ENCODE measurements at places on chromosomes 2 and 18.

- H3K4me3 ChIP-seq, result no peak overlapping the region
- no peak overlapping the region for H3K27ac ChIP-seq
- DNase-seq, result no peak
- peaks cover 3% of the 10 kb centered on the region for H3K4me1 ChIP-seq
Observed at GRCh38 chr18:6730416-6731221, 1.1 kb downstream of the ARHGAP28 start.

DNA sequence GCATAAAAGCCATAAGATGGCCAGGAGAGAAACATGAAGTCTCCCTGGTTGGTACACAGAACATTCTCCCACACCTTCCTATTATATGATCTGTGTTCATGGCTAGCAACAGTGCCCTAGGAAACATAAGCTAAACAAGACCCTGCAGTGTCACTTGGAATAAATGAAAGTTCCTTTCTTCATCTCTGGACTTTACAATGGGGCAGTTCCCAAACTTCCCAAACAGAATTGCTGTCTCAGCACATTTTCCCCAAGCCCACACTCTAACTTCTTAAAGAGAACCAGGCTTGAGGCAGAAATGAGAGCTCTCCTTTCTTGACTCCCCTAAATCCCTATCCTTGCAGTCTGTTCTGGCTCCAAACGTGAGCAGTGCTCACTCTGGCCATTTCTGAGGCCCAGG lies 173.2 kb upstream of the CREB1 start:
- no peak overlapping the region for H3K27ac ChIP-seq
- H3K36me3 ChIP-seq, result no peaks in the 10 kb centered on the region
- no peak overlapping the region for H3K4me3 ChIP-seq
- H3K27me3 ChIP-seq, result no peaks in the 10 kb centered on the region

GRCh38 chr2:23944527-23944926 lies 4.3 kb downstream of the UBXN2A start:
- no peaks in the 10 kb centered on the region for H3K27me3 ChIP-seq
- H3K4me3 ChIP-seq, result no peak overlapping the region
- H3K4me1 ChIP-seq, result peaks cover 18% of the 10 kb centered on the region

- DNase-seq, result no peak
- peaks cover 31% of the 10 kb centered on the region for H3K36me3 ChIP-seq
- H3K4me3 ChIP-seq, result no peak overlapping the region
- no peak overlapping the region for H3K27ac ChIP-seq
- H3K27me3 ChIP-seq, result no peaks in the 10 kb centered on the region
Observed at GRCh38 chr18:24112464-24112863, 26.4 kb upstream of the CABYR start.

GRCh38 chr2:75464348-75464946 lies 96.3 kb downstream of the EVA1A start:
- no peak overlapping the region for H3K4me3 ChIP-seq
- DNase-seq, result no peak
- peaks cover 23% of the 10 kb centered on the region for H3K27me3 ChIP-seq
- no peak overlapping the region for H3K27ac ChIP-seq

- no peak for DNase-seq
- no peak overlapping the region for H3K27ac ChIP-seq
- H3K36me3 ChIP-seq, result no peaks in the 10 kb centered on the region
- H3K4me1 ChIP-seq, result no peaks in the 10 kb centered on the region
- H3K27me3 ChIP-seq, result no peaks in the 10 kb centered on the region
Observed at GRCh38 chr2:1227274-1227900, 185.9 kb upstream of the TPO start.

DNA sequence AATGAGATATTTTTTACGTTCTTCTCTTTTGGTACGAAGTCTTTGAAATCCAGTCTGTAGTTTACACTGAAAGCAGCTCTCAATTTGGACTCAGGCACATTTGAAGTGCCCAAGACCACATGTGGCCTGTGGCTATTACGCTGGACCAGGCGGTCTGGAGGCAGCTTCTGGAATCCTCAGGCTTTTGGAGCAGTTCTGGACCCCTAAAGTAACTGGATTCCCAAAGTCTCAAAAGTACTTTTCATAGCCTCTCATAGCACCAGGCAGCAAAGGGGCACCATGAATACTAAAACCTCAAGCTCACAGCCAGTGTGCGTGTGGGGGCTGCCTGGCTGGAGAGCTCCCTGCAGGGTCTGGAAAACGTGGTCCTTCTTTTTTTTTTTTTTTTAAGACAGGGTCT lies 119.0 kb downstream of the SMAD7 start:
- H3K27me3 ChIP-seq, result no peaks in the 10 kb centered on the region
- H3K27ac ChIP-seq, result no peak overlapping the region
- H3K4me1 ChIP-seq, result peaks cover 48% of the 10 kb centered on the region
- no peak overlapping the region for H3K4me3 ChIP-seq
- H3K36me3 ChIP-seq, result peaks cover 5% of the 10 kb centered on the region
- DNase-seq, result no peak

DNA sequence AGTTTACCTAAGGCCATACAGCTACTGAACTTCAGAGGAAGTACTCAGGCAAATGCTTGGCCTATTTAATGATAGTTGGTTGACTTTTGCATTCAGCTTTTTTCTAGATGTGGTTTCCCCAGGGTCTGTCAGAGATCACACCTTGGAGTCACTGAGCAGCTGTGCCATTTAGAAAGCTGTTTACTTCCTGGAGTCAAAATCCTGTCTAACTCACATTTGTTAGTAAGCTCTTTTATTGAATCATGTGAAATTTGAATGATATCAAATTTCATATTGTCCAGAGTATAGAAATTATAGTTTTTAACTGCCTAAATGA lies 7.6 kb upstream of the TRIB2 start:
- peaks cover 10% of the 10 kb centered on the region for H3K36me3 ChIP-seq
- H3K4me3 ChIP-seq, result no peak overlapping the region
- H3K4me1 ChIP-seq, result peaks cover 34% of the 10 kb centered on the region
- no peak for DNase-seq
- no peak overlapping the region for H3K27ac ChIP-seq

DNA sequence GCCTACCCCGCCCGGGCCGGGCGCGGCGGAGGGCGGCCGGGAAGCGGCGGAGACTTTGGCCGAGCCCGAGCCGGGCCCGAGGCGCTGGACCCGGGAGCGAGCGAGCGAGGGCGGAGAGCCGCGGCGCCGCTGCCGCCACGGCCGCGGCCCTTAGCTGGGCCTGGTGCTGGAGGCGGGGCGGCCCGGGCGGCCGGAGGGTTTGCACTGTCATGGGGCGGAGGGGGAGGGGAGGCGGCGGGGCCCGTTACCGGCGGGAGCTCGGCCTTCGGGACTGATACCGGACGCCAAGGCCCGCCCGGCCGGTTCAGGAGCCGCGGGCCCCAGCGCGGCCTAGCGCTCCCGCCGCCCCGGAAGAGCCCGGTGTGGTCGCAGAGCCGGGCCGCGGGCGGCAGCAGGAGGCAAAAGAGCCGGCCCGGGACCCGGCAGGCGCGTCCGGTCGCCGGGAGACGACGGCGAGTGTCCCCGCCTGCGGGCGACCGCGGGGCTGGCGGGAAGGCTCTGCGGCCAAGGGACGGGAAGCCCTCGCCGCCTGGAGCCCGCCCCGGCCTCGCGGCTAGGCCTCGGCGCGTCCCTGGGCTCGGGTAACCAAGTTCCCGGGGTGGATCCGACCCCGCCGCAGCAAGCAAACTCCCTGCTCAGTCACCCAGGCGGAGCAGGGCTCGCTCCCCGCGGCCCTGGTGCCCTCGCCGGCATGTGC lies 697 bp downstream of the KCMF1 start:
- H3K27ac ChIP-seq, result peak overlapping the region; percentile 86
- peak overlapping the region; percentile 90 for H3K4me3 ChIP-seq
- DNase-seq, result peak; percentile 65
- peaks cover 42% of the 10 kb centered on the region for H3K4me1 ChIP-seq
- peaks cover 41% of the 10 kb centered on the region for H3K36me3 ChIP-seq

GRCh38 chr2:96218508-96219131 lies 10.0 kb upstream of the STARD7 start:
- no peak for DNase-seq
- H3K36me3 ChIP-seq, result no peaks in the 10 kb centered on the region
- no peak overlapping the region for H3K27ac ChIP-seq
- H3K4me1 ChIP-seq, result no peaks in the 10 kb centered on the region

DNA sequence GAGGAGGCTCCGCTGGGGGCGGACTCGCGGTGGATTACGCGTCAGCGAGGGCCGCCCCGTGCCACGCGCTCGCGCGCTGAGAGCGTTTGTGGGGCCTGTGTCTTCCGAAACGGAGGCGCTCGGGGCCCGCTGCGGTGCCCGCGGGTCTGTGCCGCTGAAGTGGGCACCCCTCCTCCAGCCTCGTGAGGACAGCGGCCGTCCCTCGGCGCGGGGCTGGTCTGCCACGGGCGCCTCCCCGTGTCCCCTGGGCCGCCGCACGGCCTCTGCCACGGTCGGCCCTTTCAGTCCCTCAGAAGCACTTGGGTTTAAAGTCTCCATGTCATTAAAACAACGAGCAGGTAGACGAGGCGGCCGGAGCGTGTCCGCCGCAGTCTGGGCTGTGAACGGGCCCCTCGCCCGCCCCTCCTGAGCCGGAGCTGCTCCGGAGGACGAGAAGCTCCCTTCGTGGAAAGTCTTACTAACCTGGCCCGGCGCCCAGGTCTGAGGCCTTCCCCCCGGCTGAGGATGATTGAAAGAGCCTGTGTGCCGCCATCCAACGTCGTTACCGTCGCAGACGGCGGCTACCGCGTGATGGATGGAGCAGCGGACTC lies 97.6 kb downstream of the NFATC1 start:
- no peak overlapping the region for H3K4me3 ChIP-seq
- H3K27me3 ChIP-seq, result no peaks in the 10 kb centered on the region
- peaks cover 6% of the 10 kb centered on the region for H3K4me1 ChIP-seq
- no peak overlapping the region for H3K27ac ChIP-seq
- peaks cover 60% of the 10 kb centered on the region for H3K36me3 ChIP-seq
- no peak for DNase-seq

GRCh38 chr2:69132960-69133590 lies 120.1 kb downstream of the ANTXR1 start:
- H3K4me1 ChIP-seq, result no peaks in the 10 kb centered on the region

- no peaks in the 10 kb centered on the region for H3K4me1 ChIP-seq
- H3K36me3 ChIP-seq, result no peaks in the 10 kb centered on the region
- no peak overlapping the region for H3K27ac ChIP-seq
- no peak for DNase-seq
- no peak overlapping the region for H3K4me3 ChIP-seq
Observed at GRCh38 chr2:109582928-109583895, 30.6 kb downstream of the SEPTIN10 start.

- peaks cover 7% of the 10 kb centered on the region for H3K4me1 ChIP-seq
- no peak for DNase-seq
- H3K27me3 ChIP-seq, result no peaks in the 10 kb centered on the region
- no peak overlapping the region for H3K27ac ChIP-seq
- H3K36me3 ChIP-seq, result peaks cover 41% of the 10 kb centered on the region
- no peak overlapping the region for H3K4me3 ChIP-seq
Observed at GRCh38 chr2:32456808-32457207, 100.0 kb downstream of the BIRC6 start.

GRCh38 chr2:240873805-240874714 lies 5.4 kb downstream of the AGXT start:
- no peaks in the 10 kb centered on the region for H3K4me1 ChIP-seq
- H3K27me3 ChIP-seq, result no peaks in the 10 kb centered on the region
- no peak overlapping the region for H3K27ac ChIP-seq
- H3K36me3 ChIP-seq, result no peaks in the 10 kb centered on the region

DNA sequence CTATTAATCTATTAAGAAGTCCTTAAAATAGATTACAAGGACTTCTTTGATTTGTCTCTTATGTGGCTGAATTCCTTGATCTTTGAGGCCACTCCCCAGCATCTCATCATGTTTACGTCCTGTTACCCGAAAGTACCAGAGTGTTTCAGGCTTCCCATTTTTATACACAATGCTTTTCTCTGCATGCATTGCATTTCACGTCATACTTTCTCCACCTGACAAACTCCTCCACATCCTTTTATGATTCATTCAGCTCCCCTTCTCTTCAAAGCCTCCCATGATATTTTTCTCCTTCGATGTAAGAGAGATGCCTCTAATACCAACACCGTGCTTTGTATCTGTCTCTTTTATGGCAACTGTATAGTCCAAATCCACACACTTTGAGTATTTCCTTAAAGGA lies 379.0 kb upstream of the CRIM1 start:
- no peak overlapping the region for H3K27ac ChIP-seq
- no peaks in the 10 kb centered on the region for H3K36me3 ChIP-seq
- no peak overlapping the region for H3K4me3 ChIP-seq
- H3K27me3 ChIP-seq, result peaks cover 7% of the 10 kb centered on the region
- no peak for DNase-seq

DNA sequence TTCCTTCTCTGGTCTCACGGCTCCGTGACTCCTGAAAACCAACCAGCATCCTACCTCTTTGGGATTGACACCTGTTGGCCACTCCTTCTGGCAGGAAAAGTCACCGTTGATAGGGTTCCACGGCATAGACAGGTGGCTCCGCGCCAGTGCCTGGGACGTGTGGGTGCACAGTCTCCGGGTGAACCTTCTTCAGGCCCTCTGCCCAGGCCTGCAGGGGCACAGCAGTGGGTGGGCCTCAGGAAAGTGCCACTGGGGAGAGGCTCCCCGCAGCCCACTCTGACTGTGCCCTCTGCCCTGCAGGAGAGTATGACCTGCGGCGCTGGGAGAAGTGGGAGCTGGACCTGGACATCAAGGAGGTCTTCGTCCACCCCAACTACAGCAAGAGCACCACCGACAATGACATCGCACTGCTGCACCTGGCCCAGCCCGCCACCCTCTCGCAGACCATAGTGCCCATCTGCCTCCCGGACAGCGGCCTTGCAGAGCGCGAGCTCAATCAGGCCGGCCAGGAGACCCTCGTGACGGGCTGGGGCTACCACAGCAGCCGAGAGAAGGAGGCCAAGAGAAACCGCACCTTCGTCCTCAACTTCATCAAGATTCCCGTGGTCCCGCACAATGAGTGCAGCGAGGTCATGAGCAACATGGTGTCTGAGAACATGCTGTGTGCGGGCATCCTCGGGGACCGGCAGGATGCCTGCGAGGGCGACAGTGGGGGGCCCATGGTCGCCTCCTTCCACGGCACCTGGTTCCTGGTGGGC lies 10.0 kb downstream of the PROC start:
- H3K36me3 ChIP-seq, result no peaks in the 10 kb centered on the region
- no peak for DNase-seq
- H3K27ac ChIP-seq, result no peak overlapping the region

GRCh38 chr2:227377467-227378351 lies 1.4 kb downstream of the TM4SF20 start:
- no peak overlapping the region for H3K4me3 ChIP-seq
- no peak overlapping the region for H3K27ac ChIP-seq
- H3K36me3 ChIP-seq, result no peaks in the 10 kb centered on the region
- DNase-seq, result no peak

DNA sequence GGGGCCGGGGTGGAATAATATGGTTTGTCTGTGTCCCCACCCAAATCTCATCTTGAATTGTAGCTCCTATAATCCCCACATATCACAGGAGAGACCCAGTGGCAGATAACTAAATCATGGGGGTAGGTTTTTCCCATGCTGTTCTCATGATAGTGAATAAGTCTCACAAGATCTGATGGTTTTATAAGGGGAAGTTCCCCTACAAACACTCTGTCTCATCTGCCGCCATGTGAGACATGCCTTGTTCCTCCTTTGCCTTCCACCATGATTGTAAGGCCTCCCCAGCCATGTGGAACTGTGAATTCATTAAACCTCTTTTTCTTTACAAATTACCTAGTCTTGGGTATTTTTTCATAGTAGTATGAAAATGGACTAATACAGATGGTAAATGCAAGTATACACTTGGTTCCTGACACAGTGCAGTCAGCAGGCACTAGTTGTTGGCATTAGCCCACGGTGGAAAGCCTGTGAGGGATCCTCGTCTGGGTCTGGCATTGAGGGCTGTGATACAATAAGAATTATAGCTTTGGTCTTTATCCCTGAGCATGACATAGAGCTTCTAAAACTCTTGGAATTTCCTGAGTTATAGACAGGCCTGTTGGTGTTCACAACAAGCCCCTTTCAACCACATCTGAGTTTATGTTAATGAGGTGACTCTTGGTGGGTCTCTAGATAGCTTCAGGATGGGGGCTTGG lies 135.8 kb downstream of the CABLES1 start:
- H3K4me1 ChIP-seq, result peaks cover 21% of the 10 kb centered on the region
- peaks cover 23% of the 10 kb centered on the region for H3K36me3 ChIP-seq
- H3K27me3 ChIP-seq, result no peaks in the 10 kb centered on the region
- DNase-seq, result no peak
- no peak overlapping the region for H3K4me3 ChIP-seq
- H3K27ac ChIP-seq, result no peak overlapping the region

Measured in activated T-helper 2 cell treated with anti-CD3 and anti-CD28 coated beads, Interferon-gamma antibody, Interleukin-2, Interleukin-4, amounts not matched to agents 10 μg/mL and 5 μg/mL and 100 μg/mL, durations not matched to agents 14 hours and 24 hours and 36 hours (primary cell).